Inflammatory macrophage treated with lipopolysaccharide for 1 hour (primary cell): ENCODE measurements at places on chromosomes 2 and 18.

DNA sequence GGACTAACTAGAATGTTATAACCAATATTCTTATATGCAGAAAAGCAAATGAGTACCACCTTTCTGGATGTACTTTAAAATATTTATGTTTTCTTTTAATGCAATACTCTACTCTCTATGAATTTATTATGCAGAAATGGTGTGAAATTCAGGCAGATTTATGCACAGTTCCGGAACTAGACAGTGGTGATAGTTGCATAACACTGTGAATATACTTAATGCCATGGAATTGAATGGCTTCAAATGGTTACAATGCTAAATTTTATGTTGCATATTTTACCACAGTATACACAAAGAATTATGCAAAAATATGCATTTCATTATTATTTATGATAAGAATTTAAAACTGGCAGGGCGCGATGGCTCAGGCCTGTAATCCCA lies 287.8 kb upstream of the FN1 start:
- DNase-seq = no peak

- no peak for DNase-seq
These were observed 222.9 kb upstream of the AGAP1 start for GRCh38 chr2:235270956-235271355.

GRCh38 chr2:101307950-101308431 lies 510 bp downstream of the RNF149 start:
- no peak for DNase-seq

DNA sequence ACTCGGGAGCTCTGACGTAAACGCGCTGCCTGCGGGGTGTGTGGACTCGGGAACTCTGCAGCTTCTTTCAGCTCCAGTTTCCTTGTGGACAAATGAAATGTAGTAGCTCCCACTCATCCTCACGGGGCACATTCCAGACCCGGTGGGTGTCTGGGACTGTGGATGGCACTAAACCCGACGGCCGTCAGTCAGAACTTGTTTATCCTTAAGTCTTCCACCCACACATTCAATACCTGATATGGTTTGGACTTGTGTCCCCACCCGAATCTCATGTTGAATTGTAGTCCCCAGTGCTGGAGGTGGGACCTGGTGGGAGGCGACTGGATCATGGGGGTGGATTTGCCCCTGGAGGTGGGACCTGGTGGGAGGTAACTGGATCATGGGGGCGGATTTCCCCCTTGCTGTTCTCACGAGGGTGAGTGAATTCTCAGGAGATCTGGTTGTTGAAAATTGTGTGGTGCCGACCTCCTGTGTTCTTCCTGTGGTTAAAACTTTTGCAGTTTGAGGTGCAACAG lies 81.2 kb upstream of the SNTG2 start:
- no peak for DNase-seq

DNA sequence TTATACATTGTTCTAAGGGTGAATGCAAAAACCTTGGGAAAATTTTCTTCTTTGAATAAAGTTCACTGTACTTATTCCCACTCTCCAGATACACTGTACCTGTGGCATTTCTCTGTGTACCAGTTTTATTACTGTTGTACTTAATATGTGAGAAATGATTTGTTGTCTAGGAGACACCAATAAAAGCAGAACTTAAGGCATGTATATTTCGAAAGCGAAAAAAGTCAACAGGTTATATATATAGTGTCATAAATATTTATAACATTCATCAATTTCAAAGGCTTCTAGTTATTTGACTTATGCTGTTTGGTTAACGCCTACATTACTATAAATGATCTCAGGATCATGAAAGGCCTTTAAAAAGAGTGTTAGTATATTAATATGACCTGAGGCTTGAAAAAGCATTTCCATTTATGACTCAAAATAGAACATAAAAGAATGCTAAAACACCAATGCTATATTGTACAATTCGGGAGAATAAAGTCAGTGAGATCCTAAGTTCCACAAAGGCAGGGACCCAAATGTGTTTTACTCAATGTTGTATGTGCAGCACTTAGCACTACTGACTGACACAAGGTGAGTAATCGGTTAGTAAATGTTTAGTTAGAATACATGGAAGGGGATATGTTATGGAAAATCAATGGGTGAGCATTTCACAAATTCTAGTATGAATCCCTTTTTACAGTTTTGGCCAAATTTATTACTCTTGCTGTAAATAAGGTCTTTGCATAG lies 32.2 kb upstream of the HNRNPA3 start:
- no peak for DNase-seq

DNA sequence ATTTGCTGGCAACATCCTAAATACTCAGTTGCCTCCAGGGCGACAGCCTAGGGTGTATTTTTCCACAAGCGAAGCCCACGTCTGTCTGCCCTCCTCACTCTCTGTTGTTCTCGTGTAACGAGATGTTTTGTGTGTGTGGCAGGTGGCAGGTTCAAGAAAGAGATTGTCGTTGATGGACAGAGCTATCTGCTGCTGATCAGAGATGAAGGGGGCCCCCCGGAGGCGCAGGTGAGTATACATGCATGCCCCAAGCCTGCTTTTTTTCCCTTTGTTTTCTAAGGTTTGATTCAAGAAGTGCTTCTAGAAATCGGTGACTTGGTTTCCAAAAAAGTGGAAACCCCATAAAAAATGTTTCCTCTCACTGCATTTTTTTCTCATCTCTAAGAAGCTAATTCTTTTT lies 247.0 kb downstream of the AGAP1 start:
- DNase-seq = no peak

- no peak for DNase-seq
These were observed 128.1 kb downstream of the GLI2 start for GRCh38 chr2:120863661-120864320.

GRCh38 chr2:99880964-99881294 lies 261.5 kb downstream of the AFF3 start:
- DNase-seq = no peak

DNA sequence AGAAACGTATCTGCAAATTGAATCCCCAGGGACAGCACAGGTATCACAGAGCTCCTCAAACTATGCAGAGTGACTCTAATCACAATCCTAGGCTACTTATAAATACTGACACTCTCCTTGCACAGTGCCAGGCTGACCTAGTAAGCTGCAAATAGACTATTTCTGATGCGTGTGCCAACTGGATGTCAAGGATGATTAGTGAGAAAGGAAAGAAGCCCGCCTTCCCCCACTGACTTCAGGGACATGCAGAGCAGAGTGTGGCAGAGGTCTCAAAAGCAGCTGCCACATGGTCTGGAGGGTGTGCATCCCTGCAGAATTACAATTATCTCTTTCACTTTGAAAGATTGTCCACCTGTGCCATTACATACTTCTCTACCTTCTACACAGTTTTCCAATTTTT lies 235.6 kb downstream of the CPS1 start:
- no peak for DNase-seq

GRCh38 chr2:66845307-66845706 lies 410.4 kb downstream of the MEIS1 start:
- DNase-seq = no peak

- no peak for DNase-seq
These were observed 1395.8 kb downstream of the LRP1B start for GRCh38 chr2:140734992-140735391.

DNA sequence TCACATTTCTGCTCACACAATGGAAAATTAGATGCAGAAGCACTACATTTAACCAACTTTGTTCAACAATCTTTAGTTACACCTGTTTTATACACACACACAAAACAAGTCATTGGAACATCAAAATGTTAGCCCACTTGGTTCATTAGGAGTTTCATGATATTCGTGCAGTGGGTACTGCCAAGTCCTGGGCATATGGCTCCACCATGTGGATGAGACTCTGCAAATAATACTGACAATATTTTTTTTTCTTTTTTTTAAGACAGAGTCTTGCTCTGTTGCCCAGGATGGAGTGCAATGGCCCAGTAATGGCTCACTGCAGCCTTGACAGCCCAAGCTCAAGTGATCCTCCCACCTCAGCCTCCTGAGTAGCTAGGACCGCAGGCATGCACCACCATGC lies 34.5 kb upstream of the GRB14 start:
- DNase-seq = no peak

DNA sequence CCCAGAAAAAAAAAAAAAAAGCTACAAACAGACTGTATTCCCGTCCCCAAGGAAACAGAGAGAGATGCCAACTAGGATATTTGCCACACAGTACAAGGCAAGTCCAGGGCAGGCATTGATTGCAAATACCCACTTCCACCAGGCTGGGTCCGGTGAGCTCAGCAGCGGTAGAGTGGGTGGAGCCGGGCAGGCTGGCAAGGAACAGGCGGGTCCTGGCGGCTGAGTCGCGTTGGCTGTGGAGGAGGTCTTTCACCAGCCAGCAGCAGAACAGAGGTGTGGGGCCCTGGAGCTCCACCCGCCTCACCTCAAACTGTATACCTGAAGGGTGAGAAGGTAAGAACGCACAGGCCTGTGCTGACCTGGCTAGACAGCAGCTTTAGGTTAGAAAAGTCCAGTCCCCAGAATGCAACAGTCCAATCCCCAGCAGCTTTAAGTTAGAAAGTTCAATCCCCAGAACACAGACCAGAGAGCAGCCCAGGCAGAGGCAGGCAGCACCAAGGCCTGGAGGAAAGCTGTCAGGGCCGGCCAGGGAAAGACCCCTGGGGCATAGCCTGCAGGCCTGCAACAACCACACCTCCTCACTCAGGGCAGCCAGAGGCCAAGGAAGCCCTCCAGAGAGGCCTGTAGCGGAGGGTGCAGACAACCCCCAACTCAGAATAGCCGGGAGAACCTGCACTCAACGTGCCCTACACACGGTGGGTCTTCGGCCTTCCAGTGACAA lies 21.9 kb upstream of the MTERF4 start:
- DNase-seq = no peak
